CD4-positive, alpha-beta T cell treated with Interleukin-15 for 1 hour (primary cell): ENCODE measurements at places on chromosomes 1 and 21.

DNA sequence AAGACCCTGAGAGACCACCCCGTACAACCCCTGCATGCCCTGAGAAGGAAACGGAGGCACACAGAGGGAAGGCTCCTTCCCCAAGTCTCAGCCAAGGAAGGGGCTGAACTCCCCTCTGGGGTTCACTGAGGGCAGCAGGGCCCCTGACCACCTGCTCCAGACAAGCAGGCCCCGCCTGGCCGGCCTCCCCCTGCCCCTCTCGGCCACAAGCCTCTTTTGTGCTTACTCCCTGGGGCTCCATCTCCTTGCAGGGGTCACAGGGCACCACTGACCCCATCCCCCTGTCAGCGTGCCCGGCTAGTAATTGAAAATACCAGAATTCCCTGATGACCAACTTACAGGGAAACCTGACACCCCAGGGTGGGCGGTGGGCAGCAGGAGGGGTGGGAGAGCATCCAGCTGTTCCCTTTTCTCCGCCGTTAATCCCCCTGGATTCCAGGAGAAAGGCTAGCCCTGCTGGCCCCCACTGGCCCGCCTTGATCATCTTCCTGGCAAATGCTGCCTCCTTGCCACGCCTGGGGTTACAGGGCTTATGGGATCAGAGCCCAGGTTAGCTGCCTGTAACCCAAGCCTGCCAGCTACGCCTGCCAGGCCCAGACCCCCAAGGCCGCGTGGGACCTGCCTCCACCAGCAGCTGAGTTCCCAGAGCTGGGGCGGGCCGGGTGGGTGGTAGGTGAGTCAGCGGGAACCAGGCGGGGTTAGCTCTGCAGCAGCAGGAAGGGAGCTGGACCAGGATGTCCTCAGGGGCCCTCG, 96.1 kb downstream of the LACTBL1 start:
- DNase-seq: no peak

- DNase-seq: no peak
These were observed 51.3 kb downstream of the PRPF38A start for GRCh38 chr1:52455686-52456085.

GRCh38 chr21:33383056-33383888, 19.9 kb upstream of the IFNGR2 start:
- peak; percentile 90 for DNase-seq

GRCh38 chr1:15757016-15757543, 1.5 kb upstream of the FBLIM1 start:
- no peak for DNase-seq

GRCh38 chr1:51296383-51297357, 33.7 kb downstream of the TTC39A start:
- peak; percentile 60 for DNase-seq

GRCh38 chr1:186033847-186034271, 299.7 kb downstream of the HMCN1 start:
- no peak for DNase-seq

GRCh38 chr1:54980046-54980527, 341 bp upstream of the TMEM61 start:
- DNase-seq: no peak

- no peak for DNase-seq
These were observed 54.4 kb downstream of the EVI5 start for GRCh38 chr1:92730476-92730875.

GRCh38 chr21:37606549-37606948, 240.0 kb downstream of the DYRK1A start:
- no peak for DNase-seq

GRCh38 chr1:174451408-174451807, 3.6 kb downstream of the GPR52 start:
- no peak for DNase-seq
